ENCODE measurements at places on chromosomes 4 and X. TPM values are rescaled to one million over a fixed set of nuclear protein-coding genes. Genes with fewer than 3 reads are reported as not detected.

DNA sequence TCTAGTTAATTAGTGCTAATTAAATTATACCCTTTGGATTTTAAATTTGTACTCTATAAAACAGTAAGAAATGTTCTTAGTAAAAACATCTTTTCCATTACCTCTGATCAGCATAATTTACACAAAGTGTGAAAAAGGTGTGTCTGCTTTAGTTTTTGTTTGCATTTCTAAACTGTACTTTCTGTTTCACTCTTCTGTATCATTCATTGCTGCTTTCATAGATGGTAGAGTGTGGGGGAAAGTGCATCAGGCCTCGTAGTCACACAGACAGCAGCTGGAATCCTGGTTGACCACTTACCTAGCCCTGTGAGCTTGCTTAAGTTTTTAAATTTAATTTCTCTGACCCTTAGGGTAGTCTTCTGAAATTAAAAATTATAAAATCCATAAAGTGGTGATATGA, 275.4 kb upstream of the PITX2 start:
- no peak for DNase-seq

GRCh38 chr4:7546809-7547367, 112.2 kb upstream of the PSAPL1 start:
- DNase-seq = no peak

GRCh38 chr4:186644737-186645261, 78.9 kb downstream of the FAT1 start:
- DNase-seq = no peak

SMIM31 gene
- total RNA-seq = 0.44 TPM

PF4V1 gene
- not detected for total RNA-seq

KDR gene
- 40.6 TPM for total RNA-seq

NDP gene
- total RNA-seq = not detected

Measured in breast epithelium (tissue), 4 donors.